ENCODE measurements at places on chromosomes 6 and 20. TPM values are rescaled to one million over a fixed set of nuclear protein-coding genes. Genes with fewer than 3 reads are reported as not detected.

Gene RIN2
- 14.3 TPM for polyA plus RNA-seq

GRCh38 chr20:43827940-43828562, 86.6 kb upstream of the TOX2 start:
- H3K4me3 ChIP-seq: no peak overlapping the region
- no peak for DNase-seq
- no peaks in the 10 kb centered on the region for H3K4me1 ChIP-seq
- H3K36me3 ChIP-seq: no peaks in the 10 kb centered on the region

Gene CPNE5
- polyA plus RNA-seq: 10.8 TPM

DNA sequence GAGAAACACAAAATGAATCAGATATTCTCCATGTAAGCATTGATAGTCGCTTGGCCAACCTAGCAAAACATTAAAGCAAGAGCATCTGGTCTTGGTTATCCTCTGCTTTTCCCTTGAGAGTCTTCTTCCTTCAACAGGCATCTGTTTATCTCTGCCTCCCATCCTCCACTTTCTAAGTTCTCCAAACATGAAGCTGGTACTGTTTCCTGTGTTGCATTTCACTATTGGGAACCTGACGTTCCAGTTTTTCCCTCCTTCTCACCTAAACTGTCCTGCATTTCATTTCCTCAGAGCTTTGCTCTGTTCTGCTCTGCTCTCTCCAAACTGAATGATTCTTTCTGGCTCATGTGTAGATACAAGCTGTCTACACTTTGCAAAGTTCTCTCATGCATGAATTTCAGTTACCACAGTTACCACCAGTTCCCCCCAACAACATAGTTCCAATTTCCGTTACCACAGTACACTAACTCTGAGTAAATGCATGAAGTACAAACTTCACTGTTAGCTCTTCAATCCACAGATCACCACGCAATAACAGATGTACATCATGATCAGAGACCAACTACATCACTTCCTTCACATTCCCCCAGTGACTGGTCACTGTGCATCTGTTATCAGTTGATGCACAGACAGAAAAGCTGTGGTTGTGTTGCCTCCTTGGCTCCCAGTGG, 86.7 kb upstream of the F13A1 start:
- no peaks in the 10 kb centered on the region for H3K27me3 ChIP-seq
- H3K27ac ChIP-seq: no peak overlapping the region
- no peak overlapping the region for H3K4me3 ChIP-seq
- H3K4me1 ChIP-seq: no peaks in the 10 kb centered on the region
- no peak for DNase-seq
- H3K36me3 ChIP-seq: no peaks in the 10 kb centered on the region

- peak; percentile 86 for DNase-seq
- no peaks in the 10 kb centered on the region for H3K36me3 ChIP-seq
- no peaks in the 10 kb centered on the region for H3K27me3 ChIP-seq
- H3K4me3 ChIP-seq: no peak overlapping the region
- peak overlapping the region; percentile 80 for H3K27ac ChIP-seq
These were observed 42.0 kb downstream of the EDN1 start for GRCh38 chr6:12331951-12332749.

DNA sequence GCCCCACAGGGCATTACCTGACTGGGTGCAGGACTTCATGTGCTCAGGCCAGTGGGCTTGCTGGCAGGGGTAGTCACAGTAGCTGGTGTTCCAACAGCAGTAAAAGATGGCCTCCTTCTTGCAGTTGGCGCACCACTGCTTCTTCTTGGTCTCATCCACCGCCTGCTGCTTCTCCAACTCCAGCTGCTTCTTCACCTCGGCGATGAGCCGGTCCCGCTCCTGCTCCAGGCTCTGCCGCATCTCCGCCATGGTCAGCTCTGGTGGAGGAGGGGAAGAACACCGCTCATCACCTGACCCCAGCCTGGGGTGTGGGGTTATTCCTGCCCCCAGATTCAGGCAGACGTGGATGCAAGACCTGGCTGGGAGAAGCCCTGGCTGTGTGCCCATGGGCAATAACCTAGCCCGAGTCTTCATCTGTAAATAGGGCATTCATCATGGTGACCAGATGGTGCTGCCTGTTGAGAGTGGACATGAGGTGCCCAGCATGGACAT, 132.2 kb downstream of the ZMYND8 start:
- H3K4me3 ChIP-seq: no peak overlapping the region
- no peaks in the 10 kb centered on the region for H3K27me3 ChIP-seq
- DNase-seq: no peak
- H3K27ac ChIP-seq: no peak overlapping the region

Gene LINC00237
- not detected for polyA plus RNA-seq

DNA sequence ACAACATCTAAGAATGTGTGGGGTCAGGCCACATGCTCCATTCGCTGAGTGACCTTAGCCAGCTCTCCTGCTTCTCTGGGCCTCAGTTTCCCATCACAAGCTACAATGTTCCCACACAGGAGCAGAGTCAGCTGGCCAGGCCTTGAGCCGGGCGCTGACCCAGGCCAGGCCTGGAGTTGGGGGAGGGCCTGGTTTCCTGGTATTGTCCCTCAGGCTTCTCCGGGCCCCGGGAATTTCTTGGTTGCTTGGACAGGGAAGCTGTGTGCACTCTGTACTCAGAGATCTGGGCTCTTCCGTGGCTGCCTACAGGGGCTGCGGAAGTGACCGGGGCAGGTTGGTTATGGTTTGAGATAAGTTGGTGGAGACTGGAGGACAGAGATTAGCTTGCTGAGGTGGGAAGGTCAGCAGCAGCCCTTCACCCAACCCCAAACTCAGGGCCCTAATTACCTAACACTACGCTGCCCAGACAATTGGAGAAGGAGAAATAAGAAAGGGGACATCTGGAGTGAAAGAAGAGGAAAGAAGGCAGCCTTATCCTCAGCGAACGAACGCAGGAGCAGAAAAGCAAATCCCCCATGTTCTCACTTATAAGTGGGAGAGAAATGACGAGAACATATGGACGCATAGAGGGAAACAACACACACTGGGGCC, 6.2 kb downstream of the TGM2 start:
- no peaks in the 10 kb centered on the region for H3K4me1 ChIP-seq
- H3K27me3 ChIP-seq: no peaks in the 10 kb centered on the region
- no peak overlapping the region for H3K4me3 ChIP-seq
- peak overlapping the region; percentile 20 for H3K27ac ChIP-seq
- DNase-seq: peak; percentile 50

Gene TGM2
- polyA plus RNA-seq: 332 TPM

DNA sequence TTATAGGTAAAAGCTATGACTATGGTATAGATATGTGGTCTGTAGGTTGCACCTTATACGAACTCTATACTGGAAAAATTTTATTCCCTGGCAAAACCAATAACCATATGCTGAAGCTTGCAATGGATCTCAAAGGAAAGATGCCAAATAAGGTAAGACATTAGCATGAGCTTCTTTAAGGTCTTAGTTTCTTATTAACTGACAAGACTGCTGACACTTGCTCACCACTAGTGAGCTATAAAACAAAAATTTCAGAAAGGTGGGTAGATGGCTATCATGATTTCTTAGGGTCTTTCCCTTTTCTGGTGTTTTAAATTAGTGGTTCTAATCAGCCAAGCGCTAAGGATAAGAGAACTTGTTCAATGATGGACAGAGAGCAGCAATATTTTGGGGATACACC, 21.9 kb downstream of the FAM217A start:
- H3K27me3 ChIP-seq: no peaks in the 10 kb centered on the region
- peaks cover 6% of the 10 kb centered on the region for H3K36me3 ChIP-seq
- H3K4me1 ChIP-seq: no peaks in the 10 kb centered on the region
- no peak for DNase-seq
- H3K27ac ChIP-seq: no peak overlapping the region
- no peak overlapping the region for H3K4me3 ChIP-seq

GRCh38 chr6:132607544-132608233, 16.4 kb downstream of the TAAR2 start:
- DNase-seq: peak; percentile 75
- H3K36me3 ChIP-seq: peaks cover 2% of the 10 kb centered on the region
- H3K27ac ChIP-seq: no peak overlapping the region
- no peak overlapping the region for H3K4me3 ChIP-seq

GRCh38 chr20:45016089-45016671, 49.9 kb downstream of the STK4 start:
- H3K36me3 ChIP-seq: no peaks in the 10 kb centered on the region
- H3K27me3 ChIP-seq: no peaks in the 10 kb centered on the region
- no peak overlapping the region for H3K27ac ChIP-seq
- H3K4me1 ChIP-seq: peaks cover 14% of the 10 kb centered on the region

- H3K36me3 ChIP-seq: no peaks in the 10 kb centered on the region
- no peaks in the 10 kb centered on the region for H3K4me1 ChIP-seq
- H3K4me3 ChIP-seq: no peak overlapping the region
These were observed 25.6 kb upstream of the GABRR1 start for GRCh38 chr6:89242574-89243330.

Gene CLPSL1
- polyA plus RNA-seq: not detected

- no peaks in the 10 kb centered on the region for H3K36me3 ChIP-seq
- H3K4me1 ChIP-seq: no peaks in the 10 kb centered on the region
- H3K27ac ChIP-seq: no peak overlapping the region
- peak; percentile 1 for DNase-seq
- no peak overlapping the region for H3K4me3 ChIP-seq
These were observed 18.2 kb upstream of the SRC start for GRCh38 chr20:37327748-37328147.

GRCh38 chr6:137265561-137266308, 46.5 kb upstream of the IFNGR1 start:
- H3K36me3 ChIP-seq: no peaks in the 10 kb centered on the region
- H3K4me3 ChIP-seq: no peak overlapping the region
- H3K4me1 ChIP-seq: no peaks in the 10 kb centered on the region
- no peak overlapping the region for H3K27ac ChIP-seq
- no peaks in the 10 kb centered on the region for H3K27me3 ChIP-seq
- DNase-seq: peak; percentile 76

GRCh38 chr6:72661411-72661810, 39.5 kb downstream of the KCNQ5 start:
- no peaks in the 10 kb centered on the region for H3K27me3 ChIP-seq
- no peaks in the 10 kb centered on the region for H3K4me1 ChIP-seq
- H3K4me3 ChIP-seq: no peak overlapping the region
- H3K27ac ChIP-seq: no peak overlapping the region

DNA sequence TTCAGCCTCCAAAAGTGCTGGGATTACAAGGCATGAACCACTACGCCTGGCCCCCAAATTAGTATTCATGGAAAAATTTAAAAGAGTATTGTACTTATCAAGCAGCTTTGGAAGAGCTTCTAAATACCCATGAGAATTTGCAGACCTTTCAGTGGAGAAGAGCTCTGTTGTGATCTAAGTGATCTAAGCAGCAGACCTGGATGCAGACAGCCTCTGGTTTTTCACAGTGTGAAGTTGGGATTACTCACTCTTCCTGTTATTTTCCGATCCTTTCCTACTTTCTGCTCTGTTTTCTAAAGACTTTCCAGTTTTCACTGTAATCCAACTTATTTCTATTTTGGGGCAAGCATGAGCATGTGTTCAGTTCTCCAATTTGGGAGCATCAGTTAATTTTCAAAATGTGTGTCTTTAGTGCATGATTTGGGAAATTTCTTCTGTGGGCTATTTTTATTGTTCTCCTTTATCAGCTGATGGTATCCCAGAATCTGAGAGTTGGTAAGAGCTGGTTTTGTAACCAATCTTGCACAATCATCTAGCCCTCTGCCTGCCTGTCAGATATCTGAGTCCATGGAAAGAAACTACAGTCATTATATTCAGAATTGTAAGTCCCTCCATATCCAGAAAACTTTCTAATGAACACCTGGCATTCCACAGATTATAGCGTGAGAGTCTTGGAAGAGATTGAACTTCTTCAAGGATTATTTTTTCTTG, 207.7 kb upstream of the DTNBP1 start:
- H3K27ac ChIP-seq: no peak overlapping the region
- H3K36me3 ChIP-seq: no peaks in the 10 kb centered on the region
- no peak overlapping the region for H3K4me3 ChIP-seq

DNA sequence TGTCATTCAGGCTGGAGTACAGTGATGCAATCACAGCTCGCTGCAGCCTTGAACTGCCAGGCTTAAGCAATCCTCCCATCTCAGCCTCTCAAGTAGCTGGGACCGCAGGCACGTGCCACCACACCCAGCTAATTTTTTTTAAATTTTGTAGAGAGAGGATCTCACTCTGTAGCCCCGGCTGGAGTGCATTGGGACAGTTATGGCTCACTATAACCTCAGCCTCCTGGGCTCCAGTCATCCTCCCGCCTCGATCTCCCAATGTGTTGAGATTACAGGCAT, 86.5 kb downstream of the SERAC1 start:
- H3K4me1 ChIP-seq: no peaks in the 10 kb centered on the region
- no peak for DNase-seq
- H3K4me3 ChIP-seq: no peak overlapping the region
- no peak overlapping the region for H3K27ac ChIP-seq

- H3K27me3 ChIP-seq: no peaks in the 10 kb centered on the region
- H3K4me3 ChIP-seq: no peak overlapping the region
- H3K27ac ChIP-seq: no peak overlapping the region
- H3K4me1 ChIP-seq: no peaks in the 10 kb centered on the region
- no peaks in the 10 kb centered on the region for H3K36me3 ChIP-seq
- no peak for DNase-seq
These were observed 60.0 kb downstream of the RFPL4B start for GRCh38 chr6:112407101-112407590.

DNA sequence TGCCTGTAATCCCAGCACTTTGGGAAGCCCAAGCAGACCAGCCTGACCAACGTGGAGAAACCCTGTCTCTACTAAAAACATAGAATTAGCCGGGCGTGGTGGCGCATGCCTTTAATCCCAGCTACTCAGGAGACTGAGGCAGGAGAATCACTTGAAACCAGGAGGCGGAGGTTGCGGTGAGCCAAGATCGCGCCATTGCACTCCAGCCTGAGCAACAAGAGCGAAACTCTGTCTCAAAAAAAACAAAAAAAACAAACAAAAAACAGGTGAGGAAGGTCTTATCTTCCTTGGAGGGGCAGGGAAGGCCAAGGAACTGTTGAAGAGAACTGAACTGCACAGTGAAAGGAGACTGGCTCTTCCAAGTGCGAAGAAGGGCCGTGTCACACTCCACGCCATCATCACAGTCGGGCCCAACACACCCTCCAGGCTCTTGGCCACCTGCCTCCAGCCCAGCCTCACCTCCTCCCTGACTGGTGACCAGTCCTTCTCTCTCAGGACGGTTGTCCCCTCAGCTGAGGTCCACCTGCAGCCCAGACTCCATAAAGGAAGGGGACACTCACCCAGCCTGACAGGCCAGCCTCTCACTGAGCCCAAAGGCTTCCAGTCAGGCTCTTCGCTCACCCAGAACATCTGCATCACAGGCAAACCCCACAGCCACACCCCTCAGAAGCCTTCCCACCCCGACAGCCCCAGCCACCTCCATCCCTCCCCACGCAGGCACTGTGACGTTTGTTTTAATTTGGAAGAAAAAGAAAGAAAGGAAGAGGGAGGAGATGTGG, 4.1 kb downstream of the ZC3H12D start:
- no peak for DNase-seq
- peak overlapping the region; percentile 90 for H3K27ac ChIP-seq
- H3K4me1 ChIP-seq: peaks cover 25% of the 10 kb centered on the region
- H3K4me3 ChIP-seq: no peak overlapping the region
- H3K27me3 ChIP-seq: no peaks in the 10 kb centered on the region

Gene PTPRT
- polyA plus RNA-seq: not detected

- H3K36me3 ChIP-seq: no peaks in the 10 kb centered on the region
- H3K4me1 ChIP-seq: no peaks in the 10 kb centered on the region
- no peak overlapping the region for H3K4me3 ChIP-seq
These were observed 44.4 kb downstream of the TSHZ2 start for GRCh38 chr20:53016534-53017042.

GRCh38 chr6:159090530-159091480, 46.0 kb upstream of the TAGAP start:
- no peak overlapping the region for H3K4me3 ChIP-seq
- no peaks in the 10 kb centered on the region for H3K4me1 ChIP-seq
- H3K27me3 ChIP-seq: peaks cover 2% of the 10 kb centered on the region

Gene SLC35F1
- polyA plus RNA-seq: 1.0 TPM

GRCh38 chr20:45518282-45518681, 2.9 kb upstream of the SPINT3 start:
- H3K4me1 ChIP-seq: no peaks in the 10 kb centered on the region
- H3K36me3 ChIP-seq: no peaks in the 10 kb centered on the region
- peak; percentile 44 for DNase-seq
- peaks cover 2% of the 10 kb centered on the region for H3K27me3 ChIP-seq
- H3K4me3 ChIP-seq: no peak overlapping the region
- H3K27ac ChIP-seq: no peak overlapping the region
